Common myeloid progenitor, CD34-positive (primary cell): ENCODE measurements at places on chromosomes 4 and X.

GRCh38 chr4:21507439-21507838 is 441.1 kb downstream of the KCNIP4 start:
- DNase-seq, result peak; percentile 1

DNA sequence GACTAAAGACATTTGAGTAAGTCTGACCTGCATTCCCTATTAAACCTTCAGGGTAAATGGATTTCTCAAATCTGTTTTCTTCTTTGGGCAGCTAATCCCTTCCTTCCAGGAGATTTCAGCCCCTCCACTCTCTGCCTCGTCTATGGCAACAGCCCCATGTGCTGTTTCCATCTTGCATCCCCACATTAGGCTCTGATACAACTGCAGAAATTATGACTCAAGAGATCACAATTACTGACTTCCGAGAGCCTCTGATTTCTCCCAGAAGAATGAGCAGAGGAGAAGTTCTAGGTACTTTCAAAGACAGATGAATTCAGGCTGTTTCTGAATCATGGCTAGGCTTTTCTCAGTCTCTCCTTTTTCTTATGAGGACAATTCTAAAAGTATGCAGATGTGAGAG is 38.7 kb downstream of the RAI2 start:
- no peak for DNase-seq

DNA sequence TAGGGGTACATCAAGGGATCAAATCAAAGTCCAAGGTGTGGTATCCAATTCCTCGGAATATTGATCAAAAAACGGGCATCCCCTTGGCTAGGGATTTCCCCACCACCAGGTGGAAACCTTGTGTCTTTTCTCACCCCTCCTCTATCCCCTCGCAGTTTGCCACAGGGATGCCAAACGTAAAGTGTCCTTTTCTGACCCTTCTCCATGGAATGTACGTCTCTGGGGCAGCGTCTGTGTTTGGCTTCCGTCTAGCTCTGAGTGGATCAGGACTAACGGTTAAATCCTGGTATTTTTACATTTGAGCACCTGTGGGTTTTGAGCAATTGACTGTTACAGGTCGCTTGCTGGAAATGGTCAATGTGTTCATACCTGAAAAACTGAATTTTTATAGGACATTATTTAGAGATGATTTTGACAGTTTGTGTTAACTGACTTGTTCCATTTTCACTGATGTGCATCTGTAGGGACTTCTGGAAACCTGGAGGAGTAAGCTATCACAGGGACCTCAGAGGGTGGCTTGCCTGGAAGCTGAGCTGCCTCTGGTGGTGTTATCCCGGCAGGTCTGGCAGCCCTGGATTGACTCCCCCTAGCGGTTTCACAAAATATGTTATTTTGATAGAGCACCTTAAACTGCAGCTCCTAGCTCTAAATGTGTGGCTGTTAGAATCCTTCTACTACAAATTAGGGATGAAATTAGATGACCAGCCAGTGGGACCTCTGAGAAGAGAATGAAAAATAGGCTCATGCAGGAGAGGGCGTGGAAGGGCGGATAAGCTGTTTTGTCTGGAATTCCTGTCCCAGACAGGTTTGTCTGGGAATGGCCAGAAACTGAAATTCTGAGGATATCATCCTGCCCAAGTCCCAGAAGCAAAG is 8.8 kb upstream of the MGST2 start:
- peak; percentile 75 for DNase-seq

DNA sequence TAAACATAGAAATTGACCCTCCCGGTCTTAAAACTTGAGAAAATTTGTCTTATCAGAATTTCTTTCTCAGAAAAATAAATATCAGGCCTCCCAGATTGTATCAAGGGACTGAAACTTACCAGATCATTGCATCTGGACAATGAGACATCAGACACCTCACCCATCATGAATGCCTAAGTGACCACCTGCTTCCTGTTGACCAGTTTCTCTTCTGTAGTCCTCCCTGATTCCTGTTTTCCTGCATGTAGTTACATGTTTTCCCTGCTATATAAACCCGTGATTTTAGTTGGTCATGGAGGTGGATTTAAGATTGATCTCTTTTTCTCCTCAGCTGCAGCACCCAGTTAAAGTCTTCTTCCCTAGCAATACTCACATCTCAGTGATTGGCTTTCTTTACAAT is 548.1 kb downstream of the PPP4R3C start:
- DNase-seq, result no peak

DNA sequence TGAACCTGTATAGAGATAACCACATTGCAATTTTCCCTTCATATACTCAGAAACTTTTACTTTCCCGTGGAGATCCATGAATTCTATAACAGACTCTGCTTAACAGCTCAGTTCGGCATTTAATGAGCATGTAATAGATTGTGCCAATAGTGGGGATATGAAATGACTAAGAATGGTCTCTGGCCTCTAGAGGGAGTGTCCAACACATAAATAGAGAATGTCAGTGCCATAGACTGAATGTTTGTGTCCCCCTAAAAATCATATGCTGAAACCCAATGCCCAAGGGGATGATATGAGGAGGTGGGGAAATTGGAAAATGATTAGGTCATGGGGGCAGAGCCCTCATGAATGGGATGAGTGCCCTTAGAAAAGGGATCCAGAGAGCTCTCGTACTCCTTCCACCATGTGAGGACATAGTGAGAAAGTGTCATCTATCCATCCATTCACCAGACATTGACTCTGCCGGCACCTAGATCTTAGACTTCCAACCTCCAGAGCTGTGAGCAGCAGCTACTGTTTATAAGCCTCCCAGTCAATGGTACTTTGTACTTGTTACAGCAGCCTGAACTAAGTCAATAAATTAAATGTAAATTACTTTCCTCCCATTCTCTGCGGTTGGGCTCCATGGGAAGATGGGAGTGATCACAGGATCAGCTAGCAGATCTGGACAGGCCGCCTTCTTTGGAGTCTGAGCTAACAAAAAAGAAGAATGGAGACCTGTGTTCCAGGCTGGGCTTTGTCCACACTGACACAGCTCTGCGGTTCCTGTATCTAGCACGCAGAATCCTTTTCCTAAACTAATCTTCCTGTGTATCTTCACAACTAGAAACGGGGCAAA is 28.1 kb upstream of the HPSE start:
- peak; percentile 68 for DNase-seq

DNA sequence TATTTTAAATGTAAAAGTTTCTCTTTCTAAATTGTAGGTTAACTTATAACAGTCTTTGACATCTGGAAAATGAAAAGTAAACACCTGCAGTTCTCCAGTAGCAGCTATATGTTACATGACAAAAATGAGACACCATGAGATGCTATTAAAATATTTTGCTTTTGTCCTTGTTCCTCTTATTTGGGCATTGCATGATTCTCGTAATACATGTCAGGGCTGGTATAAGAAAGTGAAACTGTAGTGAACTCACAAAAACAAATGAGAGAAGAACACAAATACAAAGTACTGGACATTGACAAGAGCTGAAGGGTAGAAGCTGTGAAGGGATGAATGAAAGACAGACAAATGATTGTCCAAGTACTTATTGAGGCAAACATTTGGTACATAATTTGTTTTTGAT is 9.0 kb downstream of the GK2 start:
- DNase-seq, result peak; percentile 12

- peak; percentile 28 for DNase-seq
Measured at GRCh38 chrX:110407910-110408545, 49.4 kb downstream of the RTL9 start.

DNA sequence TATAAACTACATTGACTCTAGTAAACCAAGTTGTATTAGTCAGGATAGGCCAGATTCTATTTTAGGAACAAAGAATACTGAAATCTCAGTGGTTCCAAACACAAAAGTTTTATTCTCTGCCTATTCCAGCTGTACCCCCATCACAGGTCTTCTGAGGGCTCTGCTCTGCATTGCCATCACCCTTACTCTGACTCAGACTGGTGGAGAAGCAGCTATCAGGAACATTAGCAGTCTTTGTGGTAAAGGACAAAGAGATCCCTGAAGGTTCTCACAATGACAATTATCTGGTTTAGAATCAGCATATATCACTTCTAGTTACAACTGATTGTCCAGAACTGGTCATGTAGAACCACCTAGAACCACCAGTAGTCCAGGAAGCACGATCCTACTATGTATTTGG is 251.1 kb downstream of the GLUD2 start:
- DNase-seq, result no peak

- no peak for DNase-seq
Measured at GRCh38 chr4:3805026-3805425, 38.8 kb downstream of the ADRA2C start.

DNA sequence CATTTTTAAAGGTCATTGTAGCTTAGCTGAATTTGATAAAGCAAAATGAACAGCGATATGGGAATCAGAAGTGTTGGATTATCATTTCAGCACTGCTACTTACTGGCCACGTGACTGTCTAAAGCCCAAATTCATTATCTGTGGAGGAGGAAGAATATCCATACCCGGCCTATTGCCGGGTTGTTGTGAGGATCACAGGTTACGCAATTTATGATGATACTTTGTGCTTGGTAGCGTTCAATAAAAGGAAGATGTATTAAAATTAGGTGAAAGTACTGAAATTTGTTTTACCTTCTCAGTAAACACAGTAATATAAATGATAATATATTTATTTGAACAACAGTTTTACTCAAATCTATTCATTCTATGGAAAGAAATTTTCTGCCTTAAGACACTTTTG is 1540.2 kb downstream of the ADGRL3 start:
- DNase-seq, result no peak

- DNase-seq, result no peak
Measured at GRCh38 chr4:164169591-164169990, 584.3 kb upstream of the SMIM31 start.

- DNase-seq, result no peak
Measured at GRCh38 chr4:53899586-53900270, 164.7 kb downstream of the CHIC2 start.

- DNase-seq, result no peak
Measured at GRCh38 chr4:118155516-118155915, 121.2 kb downstream of the NDST3 start.

DNA sequence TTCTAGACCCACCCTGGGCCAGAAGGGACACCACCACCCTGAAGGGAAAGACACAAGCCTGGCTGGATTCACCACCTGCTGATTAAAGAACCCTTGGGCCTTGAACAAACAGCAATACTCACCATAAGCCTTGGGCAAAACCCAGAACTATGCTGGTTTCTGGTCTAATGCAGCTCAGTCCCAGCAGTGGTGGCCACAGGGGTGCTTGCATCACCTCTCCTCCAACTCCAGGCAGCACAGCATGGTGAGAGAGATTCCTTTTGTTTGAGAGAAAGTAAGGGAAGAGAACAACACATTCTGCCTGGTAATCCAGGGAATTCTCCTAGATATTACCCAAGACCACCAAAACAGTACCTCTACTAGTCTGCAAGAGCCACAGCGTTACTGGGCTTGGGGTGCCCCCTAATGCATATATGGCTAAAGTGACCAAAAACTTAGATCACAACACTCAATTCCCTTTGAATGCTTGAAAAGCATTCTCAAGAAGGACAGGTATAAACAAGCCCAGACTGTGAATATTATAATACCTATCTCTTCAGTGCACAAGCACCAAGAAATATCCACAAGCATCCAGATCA is 25.7 kb downstream of the RNF128 start:
- DNase-seq, result no peak

DNA sequence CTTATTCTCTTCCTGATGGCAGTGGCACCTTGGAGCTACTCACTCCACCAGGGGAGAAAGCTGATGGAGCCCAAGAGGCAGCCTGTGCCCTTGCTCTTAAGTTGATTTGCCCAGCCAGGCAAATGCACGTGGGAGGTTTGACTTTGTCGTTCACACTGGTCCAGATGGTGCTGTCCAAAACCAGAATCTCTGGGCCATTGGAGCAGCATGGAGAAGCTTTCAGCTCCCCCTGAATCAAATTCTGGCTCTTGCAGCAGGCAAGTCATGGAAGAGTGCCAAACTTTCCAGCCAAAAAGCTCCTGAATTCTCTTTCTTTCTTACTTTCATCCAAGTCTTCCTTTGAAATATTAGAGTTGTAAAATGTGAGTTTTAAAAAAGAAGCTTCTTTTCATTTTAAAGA is 970.4 kb downstream of the RPA4 start:
- DNase-seq, result no peak

DNA sequence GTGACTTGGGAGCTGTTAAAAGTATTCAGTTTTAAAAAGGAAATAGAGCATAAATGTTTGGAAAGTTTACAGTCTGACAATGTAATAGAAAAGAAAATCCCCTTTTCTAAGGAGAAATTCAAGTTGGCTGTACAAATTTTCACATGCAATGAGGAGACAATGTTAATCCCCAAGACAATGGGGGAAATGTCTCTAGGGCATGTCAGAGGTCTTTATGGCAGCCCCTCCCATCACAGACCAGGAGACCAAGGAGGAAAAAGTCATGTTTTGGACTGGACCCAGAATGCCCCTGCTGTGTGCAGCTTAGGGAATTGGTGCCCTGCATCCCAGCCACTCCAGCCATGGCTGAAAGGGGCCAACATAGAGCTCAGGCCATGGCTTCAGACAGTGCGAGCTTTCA is 831.1 kb upstream of the ADGRL3 start:
- DNase-seq, result no peak

- no peak for DNase-seq
Measured at GRCh38 chr4:28225050-28225449, 1364.4 kb downstream of the STIM2 start.

- no peak for DNase-seq
Measured at GRCh38 chr4:90580326-90580725, 453.1 kb downstream of the CCSER1 start.

GRCh38 chrX:121581885-121582284 is 534.5 kb downstream of the GLUD2 start:
- no peak for DNase-seq

DNA sequence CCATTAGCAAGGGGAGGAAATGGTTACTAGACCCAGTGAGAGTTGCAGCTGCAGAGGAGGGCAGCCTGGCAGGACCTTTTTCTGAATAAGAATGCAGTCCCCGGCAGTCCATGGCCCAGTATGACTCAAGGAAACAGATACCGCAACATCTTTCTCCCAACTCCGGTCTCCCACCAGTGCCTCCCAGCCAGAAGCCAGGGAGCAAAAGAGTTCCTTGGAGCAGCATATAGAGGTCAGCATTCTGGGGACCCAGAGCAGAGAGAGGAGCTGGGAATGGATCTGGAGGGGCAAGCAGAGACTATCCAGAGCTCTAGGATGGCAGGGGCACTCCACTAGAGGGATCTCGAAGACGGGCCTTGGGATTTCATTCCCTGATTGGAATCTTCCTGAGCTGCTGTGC is 339.2 kb upstream of the AADAT start:
- no peak for DNase-seq

DNA sequence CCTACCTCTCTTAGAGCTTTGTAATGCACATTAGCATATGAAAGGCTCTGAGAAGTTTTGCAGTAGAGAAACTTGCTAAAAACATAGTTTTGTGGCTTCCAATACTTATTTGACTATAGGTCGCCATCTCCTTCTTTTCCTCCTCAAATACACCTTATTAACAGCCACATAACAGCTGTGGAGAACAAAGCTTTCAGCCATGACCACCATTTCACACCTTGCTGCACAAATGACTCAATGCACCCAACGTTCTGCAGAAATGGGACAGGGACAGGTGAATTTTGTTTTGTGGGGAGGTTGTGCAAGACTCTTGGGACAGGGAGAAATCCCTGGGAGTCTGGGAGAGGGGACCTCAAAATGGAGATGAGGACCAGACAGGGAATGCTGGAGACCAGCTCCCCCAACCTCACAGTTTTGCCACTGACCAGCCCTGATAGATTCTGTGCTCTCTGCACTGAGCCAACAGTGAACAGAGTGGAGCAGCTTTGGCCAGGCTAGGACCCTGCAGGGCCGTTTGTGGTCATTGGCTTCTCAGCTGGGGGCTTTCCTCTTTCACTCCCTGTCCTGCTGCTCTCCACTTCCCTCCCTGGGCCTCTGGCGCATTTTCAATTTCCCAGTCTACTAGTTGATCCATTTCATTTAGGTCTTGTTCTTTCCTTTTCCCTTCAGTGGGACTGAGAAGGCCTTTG is 16.6 kb downstream of the FRMPD3 start:
- no peak for DNase-seq
